T-helper 1 cell (primary cell): ENCODE measurements at places on chromosomes 4 and X.

GRCh38 chrX:152306331-152306730 is 144.8 kb downstream of the GABRA3 start:
- no peak for DNase-seq

DNA sequence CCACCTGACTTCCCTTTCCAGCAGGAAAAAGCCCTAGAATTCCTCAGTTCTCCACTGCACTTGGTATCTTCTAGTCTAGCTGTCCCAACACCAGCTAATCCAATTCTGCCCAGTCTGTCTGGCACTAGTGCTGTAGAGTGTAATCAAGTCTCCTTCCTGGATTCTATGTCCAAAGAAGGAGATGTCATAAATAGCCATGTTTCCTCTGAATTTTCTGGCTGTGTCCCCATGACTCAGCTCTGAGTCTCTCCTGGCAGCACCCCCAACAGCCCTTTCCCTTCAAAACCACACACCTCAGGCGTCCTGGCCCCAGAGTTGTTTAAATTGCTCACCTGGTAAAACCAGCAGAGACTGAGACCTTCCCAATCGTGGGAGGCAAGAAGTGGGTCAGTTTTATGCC is 197.2 kb downstream of the GRXCR1 start:
- no peak for DNase-seq

- DNase-seq: no peak
These were observed 233.5 kb downstream of the SCFD2 start for GRCh38 chr4:53132132-53132891.

GRCh38 chr4:104188301-104188700 is 306.4 kb downstream of the CXXC4 start:
- no peak for DNase-seq

DNA sequence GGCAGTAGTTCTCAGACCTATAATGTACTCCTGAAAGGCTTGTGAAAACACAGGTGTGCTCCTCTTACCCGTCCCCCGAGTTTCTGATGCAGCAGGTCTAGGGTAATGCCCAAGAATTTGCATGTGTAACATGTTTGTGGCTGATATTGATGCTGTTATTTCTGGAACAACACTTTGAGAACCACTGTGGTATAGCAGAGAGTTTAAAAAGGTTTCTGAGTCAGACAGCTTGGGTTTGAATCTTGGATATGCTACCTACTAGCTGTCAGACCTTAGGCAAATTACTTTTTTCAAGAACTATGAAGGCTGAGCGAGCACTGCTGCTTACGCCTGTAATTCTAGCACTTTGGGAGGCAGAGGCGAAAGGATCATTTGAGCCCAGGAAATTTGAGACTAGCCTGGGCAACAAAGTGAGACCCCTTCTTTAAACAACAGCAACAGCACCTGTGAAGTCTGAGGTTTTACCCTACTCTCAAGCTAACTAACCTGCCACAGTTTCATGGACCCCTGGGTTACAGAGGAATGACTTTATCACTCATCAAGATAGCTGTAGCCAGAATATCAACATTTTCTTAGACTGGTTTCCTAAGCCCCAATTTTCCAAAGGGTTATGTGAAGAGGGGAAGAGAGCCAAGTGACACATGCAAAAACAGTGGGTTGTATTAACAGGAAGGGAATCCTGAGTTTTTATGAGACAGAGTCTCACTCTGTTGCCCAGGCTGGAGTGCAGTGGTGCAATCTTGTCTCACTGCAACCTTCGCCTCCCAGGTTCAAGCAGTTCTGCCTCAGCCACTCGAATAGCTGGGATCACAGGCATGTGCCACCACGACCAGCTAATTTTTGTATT is 5.1 kb downstream of the AFF1 start:
- no peak for DNase-seq

GRCh38 chr4:80229590-80229989 is 32.3 kb downstream of the PRDM8 start:
- DNase-seq: no peak

DNA sequence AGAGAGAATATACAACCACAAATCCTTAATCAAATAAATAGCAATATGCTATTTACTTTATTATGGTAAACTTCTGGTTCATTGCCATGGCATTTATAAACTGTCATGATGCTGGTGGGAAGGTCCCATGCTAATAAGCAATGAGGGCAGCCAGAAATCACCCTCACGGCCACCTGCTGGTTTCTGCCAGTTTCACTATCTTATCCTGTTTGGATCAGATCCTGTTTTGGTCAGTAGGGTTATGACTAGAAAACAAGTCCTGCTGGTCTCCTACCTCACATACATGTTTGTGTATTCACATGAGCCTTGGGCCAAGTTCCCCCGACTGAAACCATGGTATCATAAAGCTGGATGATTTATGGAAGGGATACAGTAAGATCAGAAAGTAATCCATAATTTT is 28.1 kb downstream of the XAGE5 start:
- DNase-seq: no peak

DNA sequence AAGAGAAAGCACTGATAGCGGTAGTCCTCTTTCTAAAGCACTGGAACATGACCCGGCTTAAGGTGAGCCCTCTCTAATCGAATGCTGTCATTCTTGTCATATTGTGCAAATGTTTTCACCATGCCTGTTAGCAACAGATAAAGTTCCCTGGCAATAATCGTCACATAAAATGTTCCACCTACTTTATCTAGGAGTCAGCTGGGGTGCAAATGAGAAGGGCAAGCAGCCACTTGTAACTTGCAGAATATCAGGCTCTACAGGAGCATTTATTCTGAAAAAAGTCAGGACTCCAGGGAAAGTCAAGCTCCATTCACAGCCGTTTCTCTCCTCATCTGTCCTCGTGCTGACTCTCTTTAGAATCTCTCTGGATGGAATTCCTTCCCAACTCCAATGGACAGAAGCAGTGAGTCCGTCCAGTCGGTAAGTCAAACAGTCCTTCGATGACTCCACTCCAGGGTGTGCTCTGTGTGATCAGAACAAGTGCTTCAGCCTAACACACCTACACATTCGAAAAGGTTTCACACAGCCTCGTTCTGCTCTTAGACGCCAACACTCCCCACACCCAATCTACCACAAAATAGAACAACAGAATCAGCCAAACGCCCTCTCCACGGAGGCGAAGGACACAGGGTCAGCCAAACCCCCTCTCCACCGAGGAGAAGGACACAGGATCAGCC is 101.7 kb upstream of the FRG1 start:
- no peak for DNase-seq

DNA sequence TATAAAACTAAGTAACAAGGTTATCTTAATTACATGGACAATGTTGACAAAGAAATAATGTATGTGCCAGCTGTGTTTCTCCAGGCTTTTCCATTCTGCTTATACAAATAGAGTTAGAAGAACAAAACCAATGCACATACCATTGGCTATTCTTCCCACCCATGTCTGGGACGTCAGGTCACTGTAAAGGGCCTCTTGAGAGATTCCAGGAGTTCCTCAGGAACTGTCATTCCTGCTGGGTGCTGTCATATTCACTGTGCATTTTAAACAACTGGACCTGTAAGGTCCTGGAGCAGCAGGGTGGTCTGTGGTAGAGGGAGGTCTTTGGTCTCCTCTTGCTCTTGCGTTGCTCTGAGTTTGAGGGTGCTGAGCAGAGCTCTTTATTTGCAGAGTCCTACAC is 74.6 kb upstream of the AP1S2 start:
- no peak for DNase-seq

DNA sequence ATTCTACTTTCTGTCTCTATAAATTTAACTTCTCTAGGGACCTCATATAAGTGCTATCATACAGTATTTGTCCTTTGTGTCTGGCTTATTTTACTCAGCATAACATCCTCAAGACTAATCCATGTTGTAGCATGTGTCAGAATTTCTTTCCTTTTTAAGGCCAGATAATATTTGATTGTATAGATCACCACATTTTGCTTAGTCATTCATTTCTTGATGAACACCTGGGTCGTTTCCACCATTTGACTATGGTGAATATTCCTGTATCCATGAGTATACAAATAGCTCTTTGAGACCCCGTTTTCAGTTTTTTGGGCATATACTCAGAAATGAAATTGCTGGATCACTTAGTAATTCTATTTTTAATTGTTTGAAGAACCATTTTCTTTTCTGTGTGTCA is 12.0 kb downstream of the CNGA2 start:
- DNase-seq: no peak

- no peak for DNase-seq
These were observed 83.6 kb upstream of the PTCHD1 start for GRCh38 chrX:23251043-23251442.

- no peak for DNase-seq
These were observed 207.8 kb downstream of the ANTXR2 start for GRCh38 chr4:79865201-79865597.

DNA sequence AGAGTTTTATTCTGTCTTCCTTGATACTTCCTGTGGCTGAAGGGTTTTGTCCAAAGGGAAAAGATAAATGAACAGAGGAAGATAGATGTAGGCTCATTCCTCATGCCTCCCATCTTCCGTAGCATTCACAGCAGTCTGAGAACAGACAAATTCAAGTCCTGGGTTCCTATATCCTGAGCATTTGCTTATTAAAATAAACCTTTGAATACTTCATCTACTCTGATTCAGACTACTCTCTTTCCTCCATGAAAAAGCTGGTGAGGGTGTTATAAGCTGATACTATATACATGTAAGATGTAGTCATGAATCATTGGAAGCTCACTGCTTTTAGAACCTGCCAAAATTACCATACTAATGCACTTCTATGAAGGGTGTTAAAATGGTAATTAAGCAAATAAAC is 61.2 kb downstream of the GAB1 start:
- DNase-seq: no peak
